ENCODE measurements at places on chromosomes 16 and 17.
A peak's percentile ranks its signal among the peaks of the same experiment; 100 is the strongest.

- no peak for DNase-seq
Observed at GRCh38 chr17:7508846-7509245, 24.7 kb downstream of the POLR2A start.

DNA sequence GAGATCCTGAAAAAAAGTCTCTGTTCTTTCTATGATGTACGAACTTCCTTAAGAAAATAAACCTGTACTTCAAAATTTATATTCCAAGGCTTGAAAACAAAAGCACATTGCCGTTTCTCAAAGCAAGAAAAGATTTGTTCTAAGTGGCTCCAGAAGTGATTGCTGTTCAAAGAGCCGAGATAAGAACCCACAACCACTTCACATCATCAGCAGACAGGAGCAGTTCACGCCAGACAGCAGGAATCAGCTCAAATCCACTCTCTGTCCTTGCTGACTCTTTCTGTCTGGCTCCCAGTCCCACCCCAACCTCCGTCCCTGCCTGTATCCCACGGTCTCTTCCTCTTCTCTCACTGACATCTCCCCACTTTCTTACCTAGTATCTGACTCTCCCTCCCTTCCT lies 85.0 kb upstream of the MYOCD start:
- no peak for DNase-seq

GRCh38 chr17:72119873-72120641 lies 763 bp upstream of the SOX9 start:
- no peak for DNase-seq

DNA sequence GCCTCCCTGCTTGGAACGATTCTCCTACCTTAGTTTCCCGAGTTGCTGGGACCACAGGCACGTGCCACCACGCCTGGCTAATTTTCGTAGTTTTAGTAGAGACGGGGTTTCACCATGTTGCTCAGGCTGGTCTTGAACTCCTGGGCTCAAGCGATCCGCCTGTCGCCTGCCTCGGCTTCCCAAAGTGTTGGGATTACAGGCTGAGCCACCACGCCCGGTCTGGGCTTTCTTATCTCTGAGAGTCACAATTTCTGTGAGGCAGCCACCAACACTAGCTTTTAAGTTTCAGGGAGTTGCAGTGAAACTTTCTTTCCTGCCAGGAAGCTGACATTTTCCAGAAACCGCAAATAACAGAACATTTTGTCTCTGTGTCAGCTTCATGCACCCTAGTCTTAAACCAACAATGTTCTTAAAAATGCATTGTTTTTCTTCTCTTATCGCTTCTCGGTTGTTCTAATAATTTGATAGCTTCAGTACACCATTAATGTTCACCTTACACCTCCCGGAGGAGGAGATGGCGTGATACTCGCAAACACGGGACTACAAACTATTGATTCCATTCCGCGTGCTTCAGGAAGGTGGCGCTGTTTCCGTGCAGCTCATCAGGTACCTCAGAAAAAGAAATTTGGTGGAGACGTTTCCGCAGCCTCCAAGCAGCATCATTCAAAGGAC lies 7.4 kb upstream of the DHRS7B start:
- DNase-seq, result peak; percentile 70

GRCh38 chr16:19517424-19518089 lies 4.3 kb downstream of the GDE1 start:
- DNase-seq, result no peak

GRCh38 chr16:74679983-74680382 lies 13.3 kb upstream of the RFWD3 start:
- no peak for DNase-seq

DNA sequence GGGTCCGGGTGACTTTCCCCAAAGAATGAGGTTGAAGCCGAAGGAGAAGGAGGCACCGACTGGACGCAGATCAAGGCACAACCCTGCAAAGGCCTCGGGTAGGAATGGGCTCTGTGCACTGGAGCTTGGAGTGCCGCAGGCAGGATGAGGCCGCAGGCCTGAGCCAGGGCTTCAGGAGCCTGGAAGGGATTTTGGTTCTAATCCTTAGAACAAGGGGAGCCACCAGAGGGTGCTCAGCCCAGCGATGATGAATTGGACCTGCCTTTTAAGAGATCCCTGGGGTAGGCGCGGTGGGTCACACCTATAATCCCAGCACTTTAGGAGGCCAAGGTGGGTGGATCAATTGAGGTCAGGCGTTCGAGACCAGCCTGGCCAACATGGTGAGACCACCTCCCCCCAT lies 8.1 kb downstream of the CIBAR2 start:
- no peak for DNase-seq

DNA sequence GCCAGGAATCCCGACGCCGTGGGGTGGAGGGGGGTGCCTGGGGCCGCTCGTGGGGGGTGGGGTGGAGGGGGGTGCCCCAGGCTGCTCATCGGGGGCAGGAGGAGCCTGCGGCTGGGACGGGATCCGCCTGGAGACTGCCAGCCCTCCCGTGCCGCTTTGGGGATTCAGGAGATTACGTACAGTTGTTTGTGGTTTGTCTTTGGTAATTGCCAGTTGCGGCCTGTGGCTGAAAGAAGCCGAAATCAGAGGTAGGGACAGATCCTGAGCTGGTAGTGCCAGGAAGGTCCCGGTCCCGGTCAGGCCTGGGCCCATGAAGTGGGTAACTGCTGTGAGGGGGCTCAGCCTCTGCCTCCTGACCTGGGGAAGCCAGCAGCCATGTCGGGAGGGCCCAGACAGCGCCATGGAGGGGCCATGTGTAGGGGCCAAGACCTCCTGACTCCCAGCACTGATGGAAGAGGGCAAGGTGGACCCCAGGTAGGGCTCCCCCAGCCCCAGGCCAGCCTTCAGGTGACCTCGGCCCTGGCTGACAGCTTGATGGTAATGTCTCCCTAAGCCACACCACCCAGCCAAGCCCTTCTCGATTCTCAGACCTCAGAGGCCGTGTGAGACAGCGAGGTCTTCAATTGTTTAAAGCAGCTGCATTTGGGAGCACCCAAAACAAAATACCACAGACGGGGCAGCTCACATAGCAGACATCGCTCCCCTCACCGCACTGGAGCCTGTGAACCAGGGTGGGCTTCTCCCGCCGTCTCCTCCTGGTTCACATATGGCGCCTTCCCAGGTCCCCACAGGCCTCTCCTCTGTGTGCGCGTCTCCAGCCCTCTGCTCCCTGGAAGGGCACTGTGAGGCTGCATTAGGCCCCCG lies 34.9 kb upstream of the SSTR5 start:
- DNase-seq, result no peak

DNA sequence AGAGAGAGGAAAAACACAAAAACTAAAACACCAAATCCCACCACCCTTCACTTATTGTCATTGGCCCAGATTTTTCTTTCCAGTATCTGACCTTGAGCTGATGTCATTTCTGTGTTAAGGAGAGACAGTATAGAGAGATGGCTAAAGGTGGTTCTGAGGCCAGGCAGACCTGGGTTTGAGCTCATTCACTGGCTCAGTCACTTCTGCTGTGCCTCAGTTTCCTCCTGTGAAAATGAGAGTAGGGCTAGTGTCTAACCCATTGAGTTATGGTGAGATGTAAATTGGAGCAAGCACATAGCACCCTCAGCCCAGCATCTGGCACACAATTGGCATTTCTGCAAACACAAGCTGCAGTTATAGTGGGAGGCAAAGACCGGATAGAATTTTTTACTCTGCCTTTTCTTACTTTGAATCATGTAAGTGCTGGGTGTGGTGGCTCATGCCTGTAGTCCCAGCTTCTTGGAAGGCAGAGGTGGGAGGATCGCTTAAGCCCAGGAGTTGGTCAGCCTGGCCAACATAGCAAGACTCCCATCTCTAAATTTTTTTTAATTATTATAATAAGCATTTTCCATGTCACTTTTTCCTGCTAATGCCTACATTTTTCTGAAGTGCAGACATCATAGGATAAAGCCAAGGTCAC lies 6.4 kb upstream of the KIFC3 start:
- DNase-seq, result no peak

- peak; percentile 67 for DNase-seq
Observed at GRCh38 chr17:82213251-82214011, 789 bp upstream of the CCDC57 start.

DNA sequence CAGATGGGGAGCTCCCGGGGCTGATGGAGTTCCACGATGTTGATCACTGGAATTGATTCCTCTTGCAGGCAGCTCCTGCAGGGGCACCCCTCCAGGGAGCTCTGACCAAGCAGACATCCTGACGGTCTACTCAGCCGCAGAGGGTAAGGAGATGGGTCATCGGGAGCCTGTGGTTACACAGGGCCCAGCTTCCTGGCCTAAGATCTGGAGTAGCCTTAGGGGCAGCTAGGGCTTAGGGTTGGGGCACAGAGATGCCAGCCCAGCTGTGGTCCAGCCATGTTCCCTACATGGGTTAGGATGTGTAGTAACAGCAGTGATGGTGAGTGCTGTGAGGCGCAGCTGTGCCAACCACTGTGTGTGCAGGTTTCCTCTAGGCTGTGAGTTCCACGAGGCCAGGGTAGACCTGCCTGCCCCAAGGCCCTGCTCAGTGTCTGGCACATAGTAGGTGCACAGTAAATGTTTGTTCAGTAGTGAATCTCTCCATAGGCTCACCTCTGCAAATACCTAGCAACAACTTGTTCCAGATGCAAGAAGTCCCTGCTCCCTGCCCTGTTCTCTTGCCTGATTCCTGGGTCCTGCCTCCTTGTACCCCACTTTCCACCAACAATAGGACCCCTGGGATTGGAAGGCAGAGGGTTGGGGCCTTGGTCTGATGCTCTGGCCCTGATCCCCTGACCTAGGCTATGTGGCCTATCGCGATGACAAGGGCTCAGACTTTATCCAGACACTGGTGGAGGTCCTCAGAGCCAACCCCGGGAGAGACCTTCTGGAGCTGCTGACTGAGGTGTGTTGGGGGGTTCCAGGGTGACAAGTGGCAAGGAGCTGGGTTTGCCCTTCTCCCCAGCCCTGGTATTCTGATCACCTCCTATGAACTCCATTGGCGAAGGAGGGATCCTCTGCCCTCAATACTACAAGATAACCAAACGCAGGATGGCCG lies 13.7 kb downstream of the ZNF213 start:
- no peak for DNase-seq

DNA sequence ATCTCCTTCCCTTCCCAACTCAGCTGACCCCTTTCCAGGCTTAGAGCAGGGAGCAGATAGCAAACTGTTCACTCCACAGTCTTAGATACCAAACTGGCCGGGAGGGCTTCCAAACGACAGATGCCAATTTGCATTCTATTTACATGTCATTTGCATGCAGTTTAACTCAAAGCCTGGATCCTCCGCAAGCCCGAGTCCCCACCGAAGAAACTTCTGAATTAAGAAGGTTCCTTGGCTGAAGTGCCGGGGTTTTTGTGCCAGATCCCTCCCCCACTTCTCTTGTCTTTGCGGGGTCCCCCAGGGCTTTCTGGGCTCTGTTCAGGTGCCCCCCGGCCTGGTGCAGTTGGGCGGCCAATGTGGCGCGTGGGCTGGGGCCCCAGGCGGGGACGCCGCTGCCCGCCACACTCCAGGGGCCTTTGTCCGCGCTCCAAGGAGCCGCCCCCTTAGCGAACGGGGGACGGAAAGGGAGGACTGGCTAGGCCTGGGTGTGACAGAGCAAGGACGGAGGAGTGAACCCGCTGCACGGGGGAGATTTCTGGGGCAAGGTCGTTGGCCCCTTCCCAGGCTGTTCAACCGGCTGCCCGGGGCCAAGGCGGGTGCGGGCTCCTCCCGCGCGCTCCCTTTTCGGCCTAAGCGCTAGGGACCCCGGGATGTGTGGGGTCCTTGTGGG lies 1.2 kb downstream of the GPRC5B start:
- no peak for DNase-seq

All from stimulated activated CD4-positive, alpha-beta T cell treated with anti-CD3 and anti-CD28 coated beads, Interleukin-2, amount 100 ng/mL, for 24 hours (primary cell).